ENCODE measurements at places on chromosomes 3 and 15.

GRCh38 chr3:188421836-188422540 is 268.0 kb downstream of the LPP start:
- DNase-seq = no peak

- no peak for DNase-seq
Observed at GRCh38 chr15:44385344-44385942, 42.0 kb upstream of the CTDSPL2 start.

- no peak for DNase-seq
Observed at GRCh38 chr3:58198362-58198761, 12.4 kb downstream of the DNASE1L3 start.

GRCh38 chr15:89358435-89358754 is 23.8 kb upstream of the POLG start:
- no peak for DNase-seq

DNA sequence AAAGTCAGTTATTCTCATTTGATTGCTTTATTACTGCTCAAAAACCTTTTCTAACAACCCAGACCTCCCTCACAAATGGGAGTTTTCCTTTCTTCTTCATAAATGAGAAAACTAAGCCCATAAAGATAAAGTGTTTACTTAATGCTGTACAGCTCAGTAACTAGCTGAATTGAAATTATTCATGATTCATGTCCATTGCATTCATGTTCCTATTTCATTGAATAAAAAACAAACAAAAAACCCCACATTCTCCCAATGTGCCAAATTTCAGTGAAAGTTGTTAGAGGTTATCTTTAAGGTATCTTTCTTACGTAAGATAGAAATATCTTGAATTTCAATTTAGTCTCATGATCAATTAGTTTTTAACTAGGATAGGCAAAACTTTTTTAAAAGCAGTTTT is 2.8 kb downstream of the PLSCR2 start:
- DNase-seq = no peak

DNA sequence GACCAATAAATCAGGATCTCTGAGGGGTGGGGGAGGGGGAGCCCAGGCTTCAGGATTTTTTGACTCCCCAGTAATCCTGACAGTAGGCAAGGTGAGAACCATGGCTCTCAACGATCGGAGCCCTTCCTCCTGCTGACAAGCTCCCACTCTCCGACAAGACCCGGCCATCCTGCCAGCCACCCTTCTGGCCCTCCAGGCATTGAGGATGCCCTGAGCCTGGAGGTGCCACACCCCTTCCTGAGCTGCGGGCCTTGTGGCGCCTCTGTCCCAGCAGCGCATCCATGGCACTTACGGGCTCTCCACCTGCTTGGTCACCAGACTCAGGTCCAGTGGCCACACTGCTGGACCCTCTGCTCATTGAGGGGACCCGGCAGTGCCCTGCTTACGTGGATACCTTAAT is 46.0 kb downstream of the MGLL start:
- no peak for DNase-seq

DNA sequence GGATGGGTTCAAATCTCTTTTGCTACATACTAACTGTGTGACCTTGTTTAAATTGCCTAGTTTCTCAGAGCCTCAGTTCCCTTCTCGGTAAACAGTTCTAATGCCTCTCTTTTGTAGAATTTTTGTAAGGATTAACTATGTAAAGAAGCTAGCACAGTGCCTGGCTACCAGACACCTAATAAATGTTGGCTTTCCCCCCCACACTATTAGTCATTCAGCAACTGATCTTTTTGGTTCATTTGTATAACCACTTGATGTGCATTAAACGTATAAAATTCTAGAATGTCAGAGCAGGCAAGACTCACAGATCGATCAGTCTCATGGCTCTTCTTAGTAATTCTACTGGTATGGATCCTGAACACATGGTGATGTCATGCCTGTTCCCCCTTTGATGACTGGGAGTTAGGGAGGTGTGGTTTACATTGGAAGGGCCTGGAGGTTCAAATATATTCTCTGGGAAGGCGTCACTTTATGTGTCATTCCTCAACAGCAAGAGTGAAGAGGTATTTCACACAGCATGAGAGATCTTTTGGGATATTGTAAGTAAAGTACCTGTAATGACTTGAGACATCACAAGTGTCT is 6.5 kb downstream of the TAGLN3 start:
- no peak for DNase-seq

DNA sequence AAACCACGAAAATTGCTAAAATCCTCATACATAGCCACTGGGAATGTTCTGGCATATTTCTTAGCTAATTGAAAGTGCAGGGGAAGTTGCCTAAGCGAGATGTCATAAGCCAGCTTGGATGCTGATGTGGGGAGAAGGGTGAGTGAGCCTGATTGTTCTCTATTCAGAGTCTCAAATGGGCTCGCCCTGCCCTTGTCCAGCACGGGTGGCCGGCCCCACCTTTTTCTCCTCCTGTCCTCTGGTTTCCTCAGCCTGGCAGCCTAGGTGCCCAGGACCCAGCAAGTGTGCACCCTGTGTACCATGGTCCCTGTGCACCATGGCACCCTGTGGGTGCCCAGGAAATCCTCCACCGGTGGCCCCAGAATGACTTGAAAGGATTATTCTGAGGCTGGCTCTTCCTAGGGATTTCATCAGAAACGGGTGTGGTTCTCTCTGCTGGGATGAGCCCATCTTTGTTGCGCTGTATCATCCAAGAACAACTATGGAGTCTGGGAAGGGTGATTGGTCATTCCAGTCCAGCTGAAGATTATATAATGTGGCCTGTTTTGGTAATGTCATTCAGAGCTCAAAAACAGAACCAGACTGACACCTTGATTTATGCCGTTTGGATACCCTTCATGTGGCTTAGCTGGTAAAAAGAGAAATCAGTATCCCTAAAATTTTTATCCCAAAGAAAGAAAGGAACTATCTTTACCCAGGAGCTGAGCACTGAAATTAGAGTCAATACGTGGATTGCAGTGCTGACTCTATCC is 150.8 kb upstream of the BHLHE40 start:
- DNase-seq = no peak

GRCh38 chr15:74782259-74783071 is 585 bp downstream of the CSK start:
- DNase-seq = no peak

DNA sequence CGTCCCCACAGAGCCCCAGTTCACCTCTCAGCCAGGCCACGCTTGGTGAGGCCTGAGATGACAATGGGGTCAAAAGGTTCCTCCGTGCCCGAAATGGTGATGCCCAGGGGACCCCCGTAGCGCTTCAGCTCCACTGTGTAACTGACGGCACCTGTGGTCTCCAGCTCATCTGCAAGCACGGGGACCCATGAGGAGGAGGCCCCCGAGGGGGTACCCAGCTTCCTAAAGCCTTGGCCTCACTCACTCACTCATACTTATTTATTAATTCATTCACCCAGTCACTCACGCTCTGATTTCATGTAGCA is 30.4 kb downstream of the GRIP2 start:
- no peak for DNase-seq

DNA sequence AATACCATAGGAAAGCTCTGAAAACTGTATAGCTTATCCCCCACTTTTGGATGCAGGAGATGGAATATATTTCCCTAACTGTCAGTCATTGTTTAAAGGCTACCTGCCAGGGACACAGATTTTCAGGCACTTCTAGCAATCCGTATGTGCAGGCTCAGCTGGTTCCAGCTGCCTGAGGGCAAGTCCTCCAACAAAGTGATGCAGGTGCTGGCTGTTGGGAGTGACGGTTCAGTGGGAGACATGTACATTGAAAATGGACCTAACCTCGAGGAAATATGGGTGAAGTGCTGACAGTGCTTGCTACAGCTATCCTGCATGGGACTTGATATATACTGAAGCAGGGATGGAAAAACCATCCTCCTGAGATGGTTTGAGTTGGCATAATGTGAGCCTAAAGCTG is 153.1 kb upstream of the GAP43 start:
- DNase-seq = no peak

- no peak for DNase-seq
Observed at GRCh38 chr15:56469483-56469882, 4.5 kb upstream of the MNS1 start.

DNA sequence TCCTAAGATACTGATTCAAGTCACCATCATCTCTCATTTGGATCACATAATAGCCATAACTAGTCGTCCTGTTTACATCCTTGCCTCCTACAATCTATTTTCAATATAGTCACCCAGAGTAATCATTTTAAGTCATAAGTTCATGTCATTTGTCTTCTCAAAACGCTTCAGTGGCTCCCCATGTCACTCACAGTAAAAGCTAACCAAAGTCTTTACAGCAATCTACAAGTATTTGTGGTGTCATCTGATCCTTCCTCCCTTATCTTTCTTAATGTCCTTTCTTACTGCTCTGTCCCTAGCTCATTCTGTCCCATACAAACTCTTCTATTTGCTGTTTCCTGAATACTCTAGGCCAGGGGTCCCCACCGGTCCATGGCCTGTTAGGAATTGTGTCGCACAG is 28.8 kb downstream of the GBE1 start:
- no peak for DNase-seq

- DNase-seq = no peak
Observed at GRCh38 chr3:73480187-73480672, 144.5 kb downstream of the PDZRN3 start.

DNA sequence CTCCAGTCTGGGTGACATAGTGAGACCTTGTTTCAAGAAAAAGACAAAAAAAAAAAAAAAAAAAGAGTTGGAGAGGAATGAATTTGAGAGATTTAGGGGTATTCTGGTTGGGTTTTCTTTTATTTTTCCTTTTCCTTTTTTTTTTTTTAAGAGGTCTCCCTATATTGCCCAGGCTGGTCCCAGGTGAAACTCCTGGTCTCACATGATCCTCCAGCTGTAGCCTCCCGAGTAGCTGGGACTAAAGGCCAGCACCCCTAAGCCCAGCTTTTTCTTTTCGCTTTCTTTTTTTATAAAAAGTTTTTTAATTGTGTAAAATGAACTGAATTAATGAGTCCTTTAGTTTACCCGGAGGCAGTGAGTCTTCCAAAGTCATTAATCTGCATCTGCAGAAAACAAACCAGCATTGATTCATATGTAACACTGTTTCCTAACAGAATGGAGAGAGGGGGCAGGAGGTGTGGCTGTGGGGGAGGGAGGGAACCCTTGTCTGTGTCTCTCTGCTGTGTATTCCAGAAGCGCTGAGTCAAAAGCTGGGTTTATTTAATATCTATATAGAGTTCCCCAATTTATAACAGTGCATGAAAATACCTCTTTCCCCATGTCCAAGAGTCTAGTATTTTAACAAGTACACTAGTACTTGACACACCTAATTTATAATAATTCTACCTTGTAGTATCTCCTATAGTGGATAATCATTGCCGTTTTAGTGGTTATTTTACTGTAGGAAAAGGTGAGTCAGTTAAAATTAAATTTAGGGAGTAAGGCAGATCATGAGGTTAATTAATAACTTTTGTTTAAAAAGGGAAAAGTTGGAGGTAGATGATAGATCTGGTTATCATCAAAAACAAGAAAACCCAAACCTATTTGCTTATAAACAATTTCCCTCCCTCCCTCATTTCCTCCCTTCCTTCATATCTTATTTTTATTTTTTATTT is 2.6 kb upstream of the DPPA4 start:
- no peak for DNase-seq

GRCh38 chr15:77034695-77035489 is 36.0 kb downstream of the TSPAN3 start:
- DNase-seq = no peak

- no peak for DNase-seq
Observed at GRCh38 chr3:64011685-64012084, 11.6 kb downstream of the PSMD6 start.
